ENCODE measurements at places on chromosomes 7 and 10. TPM values are rescaled to one million over a fixed set of nuclear protein-coding genes. Genes with fewer than 3 reads are reported as not detected.

Gene ATP6V0A4
- 0.08 TPM for total RNA-seq

Gene ACHE
- not detected for total RNA-seq

Gene MOGAT3
- not detected for total RNA-seq

Gene RBP3
- total RNA-seq: under 0.01 TPM

Gene SMO
- total RNA-seq: 18.5 TPM

Gene CYREN
- 19.9 TPM for total RNA-seq

Gene TMEM184A
- total RNA-seq: not detected

Gene EPHB6
- total RNA-seq: 9.9 TPM

Gene PPIA
- 437 TPM for total RNA-seq

Gene ELN
- 385 TPM for total RNA-seq

Gene PNLIPRP1
- not detected for total RNA-seq

Gene CALHM3
- total RNA-seq: not detected

Gene LIPK
- total RNA-seq: not detected

Gene MYPN
- not detected for total RNA-seq

Gene NXPH1
- total RNA-seq: not detected

Gene FFAR4
- not detected for total RNA-seq

Gene SPDYE16
- total RNA-seq: 0.12 TPM

Gene TMEM229A
- 0.23 TPM for total RNA-seq

Gene WNT8B
- not detected for total RNA-seq

Gene CTTNBP2
- 0.12 TPM for total RNA-seq

Gene PSD
- total RNA-seq: 4.8 TPM

Gene FBXL13
- 1.6 TPM for total RNA-seq

Gene CACNA2D1
- total RNA-seq: 71.3 TPM

Gene XPNPEP1
- 235 TPM for total RNA-seq

Gene CFTR
- total RNA-seq: not detected

Gene CALD1
- 510 TPM for total RNA-seq

Gene TCAF1
- 55.7 TPM for total RNA-seq

Gene CYP2C19
- total RNA-seq: not detected

Gene HOXA6
- total RNA-seq: not detected

Gene CHRM2
- not detected for total RNA-seq

Gene PARP12
- total RNA-seq: 13.7 TPM

Gene TRAPPC14
- total RNA-seq: 3.0 TPM

Gene ITIH5
- 0.08 TPM for total RNA-seq

Gene IL15RA
- 5.5 TPM for total RNA-seq

Gene PLA2G12B
- not detected for total RNA-seq

Gene UNCX
- not detected for total RNA-seq

Gene GPR146
- total RNA-seq: 6.8 TPM

Gene KCP
- 0.94 TPM for total RNA-seq

Gene PEX1
- total RNA-seq: 10.1 TPM

Measured in smooth muscle cell of the coronary artery (primary cell).